ENCODE measurements at places on chromosomes 13 and 19.

- peak; percentile 67 for DNase-seq
Measured at GRCh38 chr19:49119411-49120324, at the start of gene PPFIA3. TSS of gene PPFIA3 (plus strand) at chr19:49119544. CDS start at chr19:49127874, 8,330 bp downstream.

GRCh38 chr13:69168436-69168835, 939.2 kb upstream of the ATXN8OS start:
- DNase-seq: no peak

- no peak for DNase-seq
Measured at GRCh38 chr13:24071423-24072075, 89.0 kb upstream of the SPATA13 start.

- DNase-seq: no peak
Measured at GRCh38 chr19:52034051-52034728, 6.0 kb upstream of the ZNF614 start.

GRCh38 chr19:1271528-1272422, 2.6 kb downstream of the CIRBP start:
- no peak for DNase-seq

DNA sequence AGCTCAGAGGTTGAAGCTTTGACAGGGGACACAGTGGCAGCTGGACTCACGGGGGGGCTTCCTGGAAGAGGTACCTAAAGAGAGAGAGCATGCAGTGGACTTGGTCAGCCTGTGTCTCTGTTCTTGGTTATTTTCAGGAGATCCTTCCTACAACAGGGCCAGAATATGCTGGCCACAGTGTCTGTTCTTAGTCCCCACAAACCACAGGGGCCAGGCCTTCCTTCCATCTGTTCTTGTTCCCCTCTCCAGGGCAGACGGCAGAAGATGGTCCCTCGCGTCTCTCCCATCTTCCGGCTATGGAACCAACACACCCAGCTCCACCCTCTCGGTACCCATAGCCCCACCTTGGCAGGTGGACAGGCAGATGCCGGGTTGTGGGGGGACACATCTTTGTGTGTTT, 24.8 kb downstream of the MAST3 start:
- no peak for DNase-seq

DNA sequence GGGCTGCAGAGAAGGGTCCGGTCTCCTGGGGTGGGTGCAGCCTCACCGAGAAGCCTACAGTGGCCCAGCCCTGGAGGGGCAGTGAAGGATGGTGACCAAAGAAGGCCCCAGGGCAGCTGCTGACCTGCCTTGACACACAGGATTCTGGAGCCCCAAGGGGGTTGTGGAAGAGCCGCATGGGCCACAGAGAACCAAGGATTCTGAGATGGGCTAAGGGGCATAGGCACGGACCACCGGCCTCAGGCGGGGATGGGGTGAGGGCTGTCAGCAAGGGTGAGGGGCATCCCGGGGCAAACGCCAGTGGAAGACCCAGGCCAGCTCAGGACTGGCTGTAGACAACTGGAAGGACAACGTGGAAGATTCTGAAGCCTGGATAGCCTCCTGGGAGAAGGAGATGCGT, 151.6 kb downstream of the TEX29 start:
- DNase-seq: no peak

DNA sequence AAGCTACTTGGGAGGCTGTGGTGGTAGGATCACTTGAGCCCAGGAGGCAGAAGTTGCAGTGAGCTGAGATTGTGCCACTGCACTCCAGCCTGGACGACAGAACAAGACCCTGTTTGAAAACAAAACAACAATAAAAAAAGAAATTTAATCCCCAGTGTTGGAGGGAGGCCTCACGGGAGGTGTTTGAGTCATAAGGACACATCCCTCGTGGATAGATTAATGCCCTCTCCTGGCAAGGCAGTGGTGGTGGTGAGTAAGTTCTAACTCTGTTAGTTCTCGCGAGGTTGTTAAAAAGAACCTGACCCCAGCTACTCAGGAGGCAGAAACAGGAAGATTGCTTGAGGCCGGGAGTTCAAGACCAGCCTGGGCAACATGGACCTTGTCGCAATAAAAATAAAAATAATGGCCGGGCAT, 27.6 kb upstream of the SIN3B start:
- DNase-seq: no peak

GRCh38 chr13:91313103-91313502, 34.4 kb upstream of the MIR17HG start:
- DNase-seq: peak; percentile 8

DNA sequence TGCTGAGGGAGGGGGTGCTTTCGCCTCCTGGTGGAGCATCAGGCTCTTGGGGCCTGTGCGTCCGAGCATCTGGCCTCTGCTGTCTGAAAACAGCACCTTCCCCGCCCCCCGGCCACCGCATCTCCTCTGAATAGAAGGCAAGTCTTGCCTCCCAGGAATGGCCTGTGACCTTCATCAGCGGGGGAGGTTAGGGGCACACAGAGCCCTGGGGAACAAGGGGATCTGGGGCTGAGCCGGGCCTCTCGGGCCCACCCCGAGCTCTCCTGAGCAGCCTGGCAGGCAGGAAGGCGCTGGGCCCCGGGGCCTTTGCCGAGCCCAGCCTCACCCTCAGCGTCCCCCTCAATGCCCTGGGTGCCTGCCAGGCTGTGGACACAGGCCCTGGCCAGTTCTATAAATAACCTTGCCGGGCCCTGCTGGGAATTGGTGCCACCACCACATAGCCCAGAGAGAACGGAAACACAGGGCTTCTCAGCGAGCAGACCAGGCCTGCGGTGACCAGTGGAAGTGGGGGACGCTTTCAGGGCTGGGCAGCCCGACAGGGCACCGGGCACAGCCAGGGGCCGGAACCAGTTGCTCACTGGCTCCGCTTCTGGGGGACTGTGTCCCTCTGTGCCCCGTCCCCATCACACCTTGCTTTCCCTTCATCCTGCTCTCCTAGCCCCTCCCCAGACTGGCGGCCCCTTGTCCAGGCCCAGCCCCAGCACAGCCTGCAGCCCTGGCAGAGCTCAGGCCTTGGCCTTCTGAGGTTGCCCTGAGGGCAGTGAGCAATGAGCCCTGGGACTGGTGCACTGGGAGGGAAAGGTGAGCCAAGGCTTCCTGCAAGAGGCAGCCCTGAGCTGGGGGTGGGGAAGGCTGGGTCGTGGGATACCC, 9.5 kb downstream of the STK11 start:
- DNase-seq: no peak

GRCh38 chr13:33235078-33235477, 50.5 kb downstream of the STARD13 start:
- DNase-seq: no peak

DNA sequence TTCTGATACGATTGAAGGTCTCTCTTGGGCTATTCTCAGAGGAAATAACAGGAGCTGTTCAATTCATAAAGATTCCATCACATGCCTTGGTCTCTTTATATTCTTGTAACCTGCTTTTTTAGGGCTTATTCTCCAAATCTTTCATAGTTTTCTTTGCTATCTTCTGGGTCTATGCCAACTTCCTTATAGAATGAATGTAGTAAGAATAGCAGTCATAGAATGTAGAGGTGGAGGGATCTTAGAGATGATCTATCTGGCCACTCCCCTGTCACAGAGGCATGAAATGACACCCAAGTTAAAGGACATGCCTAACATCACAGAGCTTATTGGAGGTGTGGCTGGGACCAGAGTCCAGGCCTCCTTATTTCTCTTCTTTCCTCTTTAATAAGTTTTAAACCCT, 13.2 kb downstream of the LCP1 start:
- no peak for DNase-seq

- DNase-seq: no peak
Measured at GRCh38 chr19:54388802-54389139, 24.0 kb upstream of the LAIR1 start.

GRCh38 chr13:58083064-58083463, 451.5 kb downstream of the PCDH17 start:
- DNase-seq: no peak

DNA sequence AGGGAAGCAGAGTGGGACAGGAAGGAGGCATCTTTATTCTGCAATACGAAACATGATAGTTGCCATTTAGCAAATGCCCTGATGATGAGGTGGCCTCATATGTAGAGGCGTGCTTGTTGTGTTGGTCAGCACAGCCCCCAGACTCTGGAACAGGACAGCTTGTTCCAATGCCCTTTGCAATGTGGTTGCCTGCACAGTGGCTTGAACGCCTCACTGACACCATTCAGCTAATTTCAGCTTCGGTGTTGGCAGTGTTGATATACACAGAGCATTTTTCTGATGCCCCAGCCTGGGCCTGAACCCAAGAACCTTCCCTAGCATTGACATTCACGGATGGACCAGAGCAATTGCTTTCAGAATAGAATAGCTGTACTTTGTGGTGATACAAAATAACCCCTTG, 133.3 kb downstream of the HS6ST3 start:
- DNase-seq: no peak

DNA sequence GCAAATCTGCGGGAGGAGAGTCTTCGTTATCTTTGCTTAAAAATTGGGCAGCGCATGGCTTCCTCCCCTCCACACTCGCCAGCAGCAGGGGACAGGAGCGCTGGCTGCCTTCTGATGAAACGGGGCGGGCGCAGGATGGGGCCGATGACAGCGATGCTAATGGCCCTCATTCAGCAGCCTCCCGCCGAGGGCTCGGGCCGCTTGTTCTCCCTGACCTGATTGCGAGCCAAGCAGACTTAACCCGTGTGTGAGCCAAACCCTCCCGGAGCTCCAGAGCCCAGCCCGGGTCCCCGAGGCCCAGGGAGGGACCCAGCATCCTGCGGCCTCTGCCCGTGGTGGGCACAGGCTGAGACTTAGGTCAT, 90.3 kb downstream of the KDM4B start:
- no peak for DNase-seq

- DNase-seq: no peak
Measured at GRCh38 chr13:55091172-55091571, 2049.5 kb upstream of the PRR20A start.

GRCh38 chr13:111627596-111627995, 307.2 kb downstream of the TEX29 start:
- DNase-seq: no peak
